ENCODE measurements at places on chromosomes 3 and 15.

DNA sequence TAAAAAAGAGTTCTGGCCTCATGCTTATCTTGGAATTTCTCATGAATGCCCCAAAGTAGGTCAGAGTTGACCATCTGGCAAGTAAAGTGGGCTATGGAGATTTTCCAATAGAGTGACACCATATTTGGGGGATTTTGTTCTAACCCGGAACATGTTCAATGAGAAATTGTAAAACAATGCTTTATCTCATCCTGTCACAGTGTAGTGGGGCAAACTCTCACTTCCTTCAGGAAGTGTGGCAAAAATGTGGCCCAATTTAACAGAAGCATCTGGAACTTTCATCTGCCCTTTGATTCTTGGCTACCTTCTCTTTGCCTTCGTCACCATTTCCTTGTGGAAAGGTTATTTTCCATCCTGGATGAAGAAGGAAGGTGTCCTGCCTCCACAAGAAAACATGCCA is 70.8 kb downstream of the ADAMTS9 start:
- no peak for DNase-seq

GRCh38 chr15:61421470-61421869 is 192.4 kb upstream of the RORA start:
- no peak for DNase-seq

DNA sequence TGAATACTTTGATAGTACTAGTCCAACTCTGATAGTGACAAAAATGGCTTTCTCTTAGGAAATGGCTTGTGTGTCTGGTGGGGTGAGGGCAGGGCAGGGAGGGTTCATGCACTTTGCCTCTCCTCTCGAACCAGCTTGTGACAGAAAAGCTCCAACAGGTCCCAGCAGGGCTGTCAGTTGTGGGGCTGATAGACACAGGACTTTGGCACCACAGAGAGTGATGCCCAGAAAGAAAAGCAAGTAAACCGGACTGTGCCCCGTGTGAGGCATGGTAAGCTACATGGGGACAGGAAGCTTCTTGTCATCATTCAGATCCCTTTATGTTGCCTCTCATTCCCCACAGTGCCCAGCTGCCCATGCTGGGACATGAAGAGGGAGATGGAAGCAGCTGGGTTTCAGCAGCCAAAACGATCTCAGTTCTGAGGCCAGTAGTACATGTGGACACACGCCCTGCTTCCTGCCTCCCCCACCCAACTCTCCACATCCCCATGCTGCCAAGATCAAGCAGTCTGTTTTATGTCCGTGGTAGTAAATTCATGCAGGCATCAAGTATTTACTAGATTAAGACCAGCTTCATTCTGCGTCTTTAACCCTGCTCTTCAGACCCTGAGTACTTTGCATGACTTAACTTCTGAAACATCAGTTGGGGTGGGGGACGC is 29.7 kb upstream of the LIPC start:
- DNase-seq = no peak

- no peak for DNase-seq
These were observed 1035.3 kb downstream of the FHIT start for GRCh38 chr3:60215946-60216345.

DNA sequence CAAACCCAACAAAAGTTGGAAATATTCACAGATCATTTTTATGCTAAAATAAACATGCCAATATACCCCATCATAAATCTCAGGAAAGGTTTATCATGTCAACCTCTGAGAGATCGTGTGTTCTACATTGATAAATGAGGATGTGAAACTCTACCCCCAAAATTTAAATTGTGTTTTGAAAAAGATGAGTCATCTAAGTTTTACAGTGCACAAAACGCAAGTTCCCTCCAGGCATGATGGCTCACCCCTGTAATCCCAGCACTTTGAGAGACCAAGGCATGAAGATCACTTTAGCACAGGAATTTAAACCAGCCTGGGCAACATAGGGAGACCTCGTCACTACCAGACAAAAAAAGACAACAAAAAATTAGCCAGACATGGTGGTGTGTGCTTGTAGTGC is 1487.0 kb upstream of the GBE1 start:
- DNase-seq = no peak

- no peak for DNase-seq
These were observed 22.9 kb upstream of the TPM1 start for GRCh38 chr15:63019511-63020109.

DNA sequence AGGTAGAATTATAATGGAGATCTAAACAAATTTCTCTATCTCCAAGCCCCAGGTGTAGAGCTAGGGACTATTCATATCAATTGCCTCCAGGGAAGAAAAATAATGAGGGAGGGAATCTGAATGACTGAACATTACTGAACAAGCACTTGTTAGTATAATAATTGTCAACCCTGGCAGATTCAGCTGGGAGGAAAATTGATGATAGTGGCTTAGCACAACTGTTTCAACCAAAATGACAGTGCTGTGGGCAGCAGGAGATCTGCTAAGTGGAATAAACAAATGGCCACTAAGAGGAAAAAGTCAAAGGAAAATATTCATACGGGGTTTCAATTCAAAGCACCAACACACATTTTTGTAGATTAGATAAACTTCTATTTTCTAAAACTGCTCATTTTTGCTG is 294.9 kb upstream of the ZNF385D start:
- no peak for DNase-seq

GRCh38 chr3:50533316-50533715 is 29.9 kb upstream of the CACNA2D2 start:
- DNase-seq = no peak

GRCh38 chr3:72907731-72908620 is 20.1 kb downstream of the GXYLT2 start:
- DNase-seq = no peak

- DNase-seq = no peak
These were observed 56.9 kb upstream of the SATB1 start for GRCh38 chr3:18481946-18482548.

DNA sequence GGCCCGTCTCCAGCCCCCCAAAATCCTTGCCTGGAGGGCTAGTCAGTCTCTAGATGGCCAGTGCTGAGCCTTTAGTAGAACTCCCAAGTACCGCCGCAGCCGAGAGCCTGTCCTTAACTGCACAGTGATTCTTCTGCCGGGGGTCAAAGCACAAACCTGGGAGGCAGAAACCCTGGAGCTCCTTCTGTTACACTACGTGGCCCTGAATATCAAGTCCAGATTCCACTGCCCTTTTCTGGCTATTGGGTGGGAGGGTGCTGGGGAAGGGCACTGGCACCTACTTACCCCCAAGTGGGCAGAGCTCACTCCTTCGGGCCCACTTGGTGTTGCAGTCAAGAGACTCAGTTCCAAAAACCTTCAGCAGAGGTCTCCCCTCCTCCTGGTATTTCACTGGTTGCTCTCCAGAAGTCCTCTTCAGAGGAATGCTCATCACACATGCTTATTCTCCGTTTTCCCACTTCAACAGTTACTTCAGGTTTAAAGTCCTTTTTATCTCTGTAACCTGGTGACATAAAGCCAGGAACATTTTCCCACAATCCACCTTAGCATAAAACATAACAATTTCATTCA is 10.8 kb downstream of the PDHB start:
- no peak for DNase-seq

GRCh38 chr3:55486101-55486856 is 827 bp downstream of the WNT5A start:
- no peak for DNase-seq

- DNase-seq = no peak
These were observed 31.9 kb downstream of the AGTR1 start for GRCh38 chr3:148729476-148730055.

- no peak for DNase-seq
These were observed 11.3 kb upstream of the TTBK2 start for GRCh38 chr15:42931702-42932486.

DNA sequence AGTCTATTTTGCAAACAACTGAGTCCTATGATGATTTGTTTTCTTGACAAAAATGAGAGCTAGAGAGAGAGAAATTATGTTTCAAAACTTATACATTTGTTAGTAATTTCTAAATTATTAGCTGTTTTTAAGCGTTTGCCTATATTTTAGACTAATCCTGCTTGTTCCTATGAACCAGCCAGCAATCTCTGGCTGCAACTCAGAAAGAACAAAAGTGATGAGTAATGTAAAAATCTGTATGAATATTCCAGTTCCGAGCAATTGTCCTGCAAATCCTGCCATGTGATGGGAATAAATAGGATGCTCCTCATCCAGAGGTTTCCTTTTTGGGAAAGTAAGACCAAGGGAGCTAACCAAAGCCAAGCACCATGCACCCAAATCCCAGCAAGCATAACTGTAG is 228.3 kb upstream of the GBE1 start:
- DNase-seq = no peak

- no peak for DNase-seq
These were observed 14.4 kb upstream of the UNC13C start for GRCh38 chr15:53963801-53964200.

DNA sequence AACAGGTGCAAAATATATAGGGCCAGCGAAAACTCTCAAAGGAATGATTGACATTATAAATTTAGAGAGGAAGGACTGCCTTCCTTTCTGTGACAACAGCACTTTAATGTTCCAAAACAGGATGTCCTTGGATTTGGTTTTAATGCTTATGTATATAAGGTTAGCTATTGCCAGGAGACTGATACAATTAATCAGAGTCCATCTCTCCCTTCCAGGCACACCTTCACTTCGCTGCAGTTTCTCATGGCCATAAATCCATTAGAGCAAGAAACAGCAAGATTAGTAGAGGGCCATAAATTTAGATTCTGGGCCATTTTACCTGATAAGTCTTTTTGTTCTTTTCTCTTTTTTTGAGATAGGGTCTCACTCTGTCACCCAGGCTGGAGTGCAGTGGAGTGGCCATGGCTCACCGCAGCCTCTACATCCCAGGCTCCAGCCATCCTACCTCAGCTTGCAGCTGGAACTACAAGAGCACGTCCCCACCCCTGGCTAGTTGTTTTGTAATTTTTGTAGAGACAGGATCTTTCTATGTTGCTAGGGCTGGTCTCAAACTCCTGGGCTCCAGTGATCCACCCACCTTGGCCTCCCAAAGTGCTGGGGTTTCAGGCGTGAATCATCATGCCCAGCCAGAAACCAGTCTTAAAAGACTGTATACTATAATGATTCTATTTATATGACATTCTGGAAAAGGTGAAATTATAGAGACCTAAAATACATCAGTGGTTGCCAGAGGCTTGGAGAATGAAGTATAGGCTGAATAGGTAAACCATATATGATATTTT is 15.7 kb upstream of the TFRC start:
- no peak for DNase-seq

GRCh38 chr15:100879061-100879463 is 569 bp upstream of the ALDH1A3 start:
- no peak for DNase-seq

DNA sequence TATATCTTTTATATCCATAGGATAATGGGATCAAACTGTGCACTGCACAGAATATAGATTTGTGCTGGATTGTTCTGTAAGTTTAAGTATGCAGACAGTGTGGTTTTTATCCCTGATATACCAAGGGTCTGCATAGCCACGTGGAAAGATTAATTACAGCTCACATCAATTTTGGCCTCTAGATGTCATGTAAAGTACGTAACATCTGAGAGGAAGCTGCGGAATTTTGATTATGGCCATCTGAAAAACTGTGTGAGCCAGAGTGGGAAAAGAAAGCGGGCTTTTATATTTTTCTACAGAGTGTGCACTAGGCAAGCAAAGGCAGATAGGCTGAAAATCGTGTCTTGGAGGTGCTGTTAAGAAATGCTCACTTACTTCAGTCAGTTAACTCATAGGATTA is 562.7 kb downstream of the GBE1 start:
- DNase-seq = no peak

DNA sequence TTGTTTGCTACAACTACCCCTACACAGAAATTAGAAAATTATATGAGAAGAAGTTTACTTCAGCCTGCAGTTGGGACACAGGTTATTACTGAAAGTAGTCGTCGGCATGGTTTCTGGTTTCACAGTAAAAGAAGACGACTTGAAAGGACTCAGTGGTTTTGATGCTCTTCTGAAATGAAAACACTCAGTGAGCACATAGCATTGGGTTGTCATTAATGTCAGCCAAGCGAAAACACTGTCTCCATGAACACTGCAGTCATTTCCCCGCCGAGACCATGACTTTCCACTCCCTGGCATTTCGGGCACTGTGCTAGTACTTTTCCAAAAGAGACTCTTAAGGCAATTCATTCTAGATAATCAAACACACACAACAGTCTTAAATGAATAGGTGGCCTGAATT is 69.2 kb upstream of the ICE2 start:
- peak; percentile 59 for DNase-seq

DNA sequence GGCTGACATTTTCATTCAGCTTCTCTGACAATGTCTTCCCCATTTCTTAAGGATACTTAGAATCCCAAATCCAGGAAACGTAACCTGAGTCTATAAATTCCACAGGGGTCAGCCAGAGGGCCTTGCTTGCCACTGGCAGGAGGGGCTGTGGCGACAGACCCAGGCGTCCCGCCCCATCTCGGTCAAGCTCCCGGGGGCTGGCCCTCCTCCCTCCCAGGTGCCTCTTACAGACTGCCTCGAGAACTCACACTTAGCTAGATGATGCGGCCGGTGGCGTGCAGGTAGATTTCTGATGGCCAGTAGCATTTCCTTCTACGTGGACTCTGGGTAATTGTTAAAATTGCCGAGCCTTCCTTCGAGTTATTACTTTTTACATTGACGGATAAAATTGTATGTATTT is 172.5 kb downstream of the NSMCE3 start:
- no peak for DNase-seq

- DNase-seq = no peak
These were observed 688.7 kb downstream of the MECOM start for GRCh38 chr3:168974617-168975403.

Measured in stimulated activated CD4-positive, alpha-beta T cell treated with anti-CD3 and anti-CD28 coated beads, TNF-alpha, amount 100 ng/mL, for 48 hours (primary cell).